ENCODE measurements at places on chromosomes 1 and 21.

- no peak for DNase-seq
These were observed 16.1 kb downstream of the DIPK1A start for GRCh38 chr1:92944901-92945747.

DNA sequence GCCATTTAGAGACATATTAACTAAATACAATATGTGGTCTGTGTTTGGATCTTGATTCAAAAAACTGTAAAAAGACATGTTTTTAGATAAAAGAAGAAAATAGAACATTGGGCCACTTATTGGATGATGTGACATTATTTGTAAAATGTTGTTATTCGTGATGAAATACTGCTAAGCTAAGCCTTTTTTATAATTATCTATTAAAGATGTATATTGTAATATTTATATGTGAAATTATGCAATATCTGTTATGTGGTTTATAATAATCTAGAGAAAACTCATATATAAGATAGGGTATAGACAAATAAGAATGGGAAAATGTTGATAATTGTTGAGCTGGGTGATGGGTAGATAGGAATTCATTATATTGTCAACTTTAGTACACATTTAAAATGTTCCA lies 82.0 kb upstream of the RGS1 start:
- DNase-seq: no peak

- DNase-seq: no peak
These were observed 49.8 kb downstream of the CDKN2C start for GRCh38 chr1:51019811-51020210.

- DNase-seq: no peak
These were observed 151.9 kb upstream of the C1orf87 start for GRCh38 chr1:60225486-60225885.

DNA sequence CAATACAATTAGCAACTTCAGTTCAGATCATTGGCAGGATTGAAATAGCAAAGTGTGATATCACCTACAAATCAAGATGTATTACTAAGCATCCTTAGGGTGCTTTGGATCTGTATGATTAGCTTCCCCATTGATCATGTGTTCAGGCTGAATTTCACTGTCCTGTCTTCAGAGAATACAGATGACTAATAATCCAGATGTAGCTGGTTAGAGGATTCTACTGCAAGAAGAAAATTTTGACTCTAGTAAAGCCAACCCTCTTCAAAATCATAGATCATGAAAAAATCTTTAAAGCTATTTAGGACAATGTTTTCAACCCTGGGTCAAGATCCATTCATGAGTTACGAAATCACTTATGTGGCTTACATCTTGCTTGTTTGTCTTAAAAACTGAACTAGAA lies 184.4 kb downstream of the PTGER3 start:
- no peak for DNase-seq

- DNase-seq: no peak
These were observed 3.3 kb upstream of the ATP6V1G3 start for GRCh38 chr1:198543670-198544260.

DNA sequence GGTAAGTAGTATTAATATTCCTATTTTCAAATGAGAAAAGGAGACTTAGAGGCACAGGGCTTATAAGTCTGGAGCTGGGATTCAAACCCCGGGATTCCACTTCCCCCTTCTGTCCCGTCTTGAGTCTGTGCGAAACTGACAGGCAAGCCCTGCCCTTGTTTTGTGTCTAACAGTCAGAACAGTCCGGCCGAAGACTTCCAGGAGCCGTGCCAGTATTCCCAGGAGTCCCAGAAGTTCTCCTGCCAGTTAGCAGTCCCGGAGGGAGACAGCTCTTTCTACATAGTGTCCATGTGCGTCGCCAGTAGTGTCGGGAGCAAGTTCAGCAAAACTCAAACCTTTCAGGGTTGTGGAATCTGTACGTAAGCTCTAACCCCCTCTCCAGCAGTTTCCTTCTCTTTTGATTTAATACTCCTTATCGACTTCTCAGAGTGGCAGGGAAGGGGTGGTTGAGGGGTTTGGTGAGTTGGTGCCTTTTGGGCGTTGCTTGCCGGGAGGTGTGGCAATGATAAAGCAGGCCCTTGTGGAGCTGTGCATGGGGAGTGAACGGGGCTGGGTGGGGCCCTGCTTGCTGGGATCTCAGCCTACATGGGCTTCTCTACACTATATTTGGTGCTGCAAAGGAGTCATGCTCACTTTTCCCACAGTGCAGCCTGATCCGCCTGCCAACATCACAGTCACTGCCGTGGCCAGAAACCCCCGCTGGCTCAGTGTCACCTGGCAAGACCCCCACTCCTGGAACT lies 29.4 kb downstream of the IL6R start:
- peak; percentile 93 for DNase-seq

DNA sequence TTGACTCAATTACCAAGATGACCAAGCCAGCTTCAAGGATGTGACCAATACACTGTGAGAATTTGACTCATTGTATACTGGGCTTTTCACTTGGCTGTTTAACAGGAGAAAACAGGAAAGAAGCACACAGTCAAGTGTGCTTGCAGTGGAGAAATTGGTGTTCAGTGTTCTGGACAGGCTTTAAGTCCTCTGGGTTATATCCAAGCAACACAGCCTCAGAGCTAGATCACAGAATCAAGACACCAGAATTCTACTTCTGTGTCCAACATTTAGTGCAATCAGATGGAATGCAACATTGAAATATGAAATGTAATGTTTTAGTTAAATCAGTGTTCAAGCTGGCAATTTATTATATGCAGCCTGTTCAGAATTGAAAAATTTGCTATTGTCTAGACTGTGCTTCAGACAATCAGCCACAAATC lies 694.4 kb downstream of the LTN1 start:
- no peak for DNase-seq

DNA sequence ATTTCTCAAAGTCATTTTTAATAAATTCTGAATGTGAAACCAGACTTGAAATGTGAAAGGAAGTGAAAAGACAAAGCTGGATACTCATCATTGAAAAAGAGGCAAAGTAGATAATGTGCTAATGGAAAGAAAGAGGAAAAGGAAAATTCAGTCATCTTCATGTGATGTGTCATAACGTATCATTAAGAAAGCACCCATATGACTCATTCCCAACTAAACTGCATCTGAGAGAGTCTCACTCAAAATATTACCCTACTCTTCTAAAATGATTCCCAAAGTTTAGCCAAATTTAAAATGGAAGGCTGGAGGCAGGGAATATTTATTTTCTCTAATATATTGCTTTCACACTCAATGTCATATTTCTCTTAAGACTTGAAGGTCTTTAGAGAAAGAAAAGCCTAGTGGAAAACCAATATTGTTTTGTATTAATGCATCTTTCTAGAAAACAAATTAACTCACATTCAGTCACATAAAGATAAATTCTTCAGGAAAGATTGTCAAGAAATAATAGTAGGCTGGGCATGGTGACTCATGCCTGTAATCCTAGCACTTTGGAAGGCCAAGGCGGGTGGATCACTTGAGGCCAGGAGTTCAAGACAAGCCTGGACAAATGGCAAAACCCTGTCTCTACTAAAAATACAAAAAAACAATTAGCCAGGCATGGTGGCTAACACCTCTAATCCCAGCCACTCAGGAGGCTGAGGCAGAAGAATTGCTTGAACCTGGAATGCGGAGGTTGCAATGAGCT lies 129.9 kb downstream of the SLC30A10 start:
- DNase-seq: no peak

DNA sequence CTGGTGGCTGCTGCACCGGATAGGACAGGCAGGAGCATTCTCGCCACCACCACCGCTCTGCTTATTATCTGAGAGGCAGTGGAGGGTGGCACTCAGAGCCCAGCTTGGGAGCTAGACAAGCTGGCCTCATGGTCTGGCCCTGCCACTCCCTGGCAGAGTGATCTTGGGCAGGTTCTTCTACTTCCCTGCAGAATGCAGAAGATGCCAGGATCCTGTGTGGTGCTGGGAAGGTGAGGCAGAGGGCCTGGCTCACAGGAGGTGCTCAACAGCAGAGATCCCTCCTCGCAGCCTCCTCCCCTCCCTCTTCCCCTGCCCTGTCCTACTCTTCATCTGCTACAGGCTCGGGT lies 60.4 kb downstream of the ARHGEF10L start:
- no peak for DNase-seq

DNA sequence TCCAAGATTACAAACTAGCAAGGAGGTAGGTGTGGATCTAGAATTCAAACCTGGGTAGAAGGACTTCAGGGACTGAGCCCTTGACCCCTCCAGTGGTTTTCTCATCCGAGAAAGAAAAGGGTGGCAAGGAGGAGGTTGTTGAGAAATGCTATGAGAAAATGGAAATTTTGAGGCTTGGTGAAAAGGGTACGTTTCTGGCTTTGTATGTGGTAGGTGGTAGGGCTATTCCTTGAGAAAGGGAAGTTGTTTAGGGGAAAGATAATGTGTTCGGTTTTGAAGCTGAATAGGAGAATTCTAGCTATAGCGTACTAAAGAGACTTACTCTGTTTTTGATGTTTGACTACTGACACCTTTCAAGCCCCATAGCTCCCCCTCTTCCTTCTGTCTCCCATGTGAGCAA lies 133.8 kb downstream of the CNIH3 start:
- no peak for DNase-seq

Data from suprapubic skin (tissue), 4 donors.